ENCODE measurements at places on chromosomes 11 and 22. TPM values are rescaled to one million over a fixed set of nuclear protein-coding genes. Genes with fewer than 3 reads are reported as not detected.
A peak's percentile ranks its signal among the peaks of the same experiment; 100 is the strongest.

DNA sequence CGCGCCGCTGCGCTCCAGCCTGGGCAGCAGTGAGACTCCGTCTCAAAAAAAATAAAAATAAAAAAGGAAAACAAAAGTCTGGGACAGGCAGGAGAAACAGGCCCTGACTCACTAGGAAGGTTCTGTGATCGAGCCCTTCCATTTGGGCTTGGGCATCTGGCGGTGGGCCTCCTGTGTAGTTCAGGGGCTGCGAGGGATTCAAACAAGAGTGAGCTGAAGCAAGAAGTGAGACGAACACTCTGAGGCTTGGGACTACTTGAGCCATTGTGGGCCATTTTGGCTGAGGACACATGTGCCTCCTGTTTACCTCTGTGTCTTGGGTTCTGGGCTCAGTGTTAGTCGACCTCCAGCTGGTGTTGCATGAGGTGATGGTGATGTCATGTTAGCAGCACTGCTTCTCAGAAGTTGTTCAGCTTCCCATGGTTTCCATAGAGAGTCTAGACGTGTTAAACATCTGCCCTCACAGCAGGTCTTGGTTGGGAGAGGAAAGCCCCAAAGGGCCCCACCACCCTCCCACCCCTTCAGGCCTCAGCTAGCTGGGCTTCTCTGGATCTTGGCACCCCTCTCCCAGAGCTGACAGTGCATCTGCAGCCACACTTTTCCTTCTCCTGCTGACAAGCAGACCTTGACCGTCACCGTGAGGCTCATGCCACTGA, 57.8 kb downstream of the MED15 start:
- peak overlapping the region; percentile 62 for H3K4me3 ChIP-seq
- H3K36me3 ChIP-seq, result peaks cover 22% of the 10 kb centered on the region

- peak within 1 kb of the TSS; percentile 96 for H3K27ac ChIP-seq
- peak; percentile 98 for DNase-seq
- peaks cover 64% of the 10 kb centered on the region for H3K4me1 ChIP-seq
- no peaks in the 10 kb centered on the region for H3K36me3 ChIP-seq
- H3K27me3 ChIP-seq, result no peaks in the 10 kb centered on the region
- H3K4me3 ChIP-seq, result peak within 1 kb of the TSS; percentile 80
Measured at GRCh38 chr11:3854977-3855807, at the start of gene STIM1. Gene STIM1 (plus strand): TSS chr11:3855664. CDS start chr11:3856271, 607 bp downstream.

- no peaks in the 10 kb centered on the region for H3K27me3 ChIP-seq
- no peak for DNase-seq
- peaks cover 24% of the 10 kb centered on the region for H3K4me1 ChIP-seq
- H3K36me3 ChIP-seq, result no peaks in the 10 kb centered on the region
- peak overlapping the region; percentile 68 for H3K4me3 ChIP-seq
- peak overlapping the region; percentile 83 for H3K27ac ChIP-seq
Measured at GRCh38 chr11:132358573-132358953, 988.1 kb downstream of the NTM start.

- no peak for DNase-seq
- H3K36me3 ChIP-seq, result no peaks in the 10 kb centered on the region
Measured at GRCh38 chr11:73186294-73186850, 31.7 kb upstream of the P2RY2 start.

- no peaks in the 10 kb centered on the region for H3K27me3 ChIP-seq
- peak overlapping the region; percentile 66 for H3K27ac ChIP-seq
- H3K4me1 ChIP-seq, result peaks cover 25% of the 10 kb centered on the region
- H3K36me3 ChIP-seq, result no peaks in the 10 kb centered on the region
Measured at GRCh38 chr22:37996079-37996478, 11.7 kb upstream of the SOX10 start.

KCNJ11 gene
- total RNA-seq, result 0.75 TPM

PATE4 gene
- not detected for total RNA-seq

CBX7 gene
- 4.9 TPM for total RNA-seq
